Activated CD8-positive, alpha-beta memory T cell treated with anti-CD3 and anti-CD28 coated beads for 1 hour (primary cell): ENCODE measurements at places on chromosomes 11 and 22.

- no peak for DNase-seq
These were observed 6.9 kb downstream of the C11orf68 start for GRCh38 chr11:65911682-65912568.

GRCh38 chr11:30023074-30023473 lies 6.2 kb upstream of the KCNA4 start:
- no peak for DNase-seq

GRCh38 chr11:85266646-85267045 lies 360.5 kb downstream of the DLG2 start:
- no peak for DNase-seq

DNA sequence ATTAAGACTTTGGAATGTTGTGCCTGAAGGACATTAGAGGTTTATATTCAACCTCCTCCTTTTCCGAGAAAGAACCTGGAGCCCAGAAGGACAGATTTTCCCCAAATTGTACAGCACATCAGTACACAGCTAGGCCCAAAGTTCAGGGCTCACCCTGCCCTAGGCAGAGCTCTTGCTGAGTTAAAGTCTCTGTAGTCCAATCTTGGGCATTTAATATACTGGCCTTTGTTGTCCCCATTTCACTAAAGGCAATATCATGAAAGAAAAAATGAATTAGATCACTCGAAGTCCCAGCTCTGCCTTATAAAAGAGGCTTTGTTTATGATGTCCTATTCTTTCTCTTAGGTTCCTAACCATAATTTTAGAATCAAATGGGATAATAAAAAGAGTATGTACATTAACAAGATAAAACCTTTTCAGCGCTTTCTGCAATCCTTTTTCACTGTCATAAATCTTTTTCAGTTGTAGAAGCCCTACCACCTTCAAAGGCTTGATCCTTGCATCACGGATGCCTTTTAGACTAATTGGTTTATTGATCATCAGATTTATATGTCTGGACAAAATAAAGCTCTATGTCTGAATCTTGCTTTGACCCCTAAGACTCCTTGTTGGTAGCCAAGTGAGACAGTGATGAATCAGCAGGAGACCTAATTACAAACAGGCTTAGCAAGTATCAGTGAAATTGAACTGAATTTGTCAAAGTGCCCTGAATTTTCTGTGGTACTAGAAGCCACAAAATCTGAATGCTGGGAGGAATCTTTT lies 39.8 kb downstream of the RELT start:
- no peak for DNase-seq

- DNase-seq = no peak
These were observed 2.4 kb downstream of the MICAL2 start for GRCh38 chr11:12112750-12113149.

- peak; percentile 25 for DNase-seq
These were observed 8.7 kb downstream of the PRR5 start for GRCh38 chr22:44710474-44711240.

DNA sequence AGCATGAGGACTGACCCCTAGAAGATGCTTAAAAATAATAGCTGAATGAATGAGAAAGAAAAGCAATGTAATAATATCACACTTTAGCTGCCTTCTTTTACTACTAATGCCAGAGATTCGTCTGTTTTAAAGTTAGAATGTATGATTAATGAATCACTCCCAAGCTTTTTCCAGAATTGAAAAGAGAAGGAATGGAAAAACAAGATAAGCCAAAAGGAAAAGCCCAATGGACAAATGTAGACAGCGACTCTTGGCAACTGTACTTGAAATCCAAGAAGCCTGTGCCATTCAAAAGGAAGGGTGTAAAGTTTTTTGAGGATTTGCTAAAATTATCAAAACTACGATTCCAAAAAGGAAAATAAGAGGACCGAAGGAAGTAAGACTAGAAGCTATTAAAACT lies 40.8 kb upstream of the PAMR1 start:
- no peak for DNase-seq

- no peak for DNase-seq
These were observed 46.5 kb downstream of the TMEM123 start for GRCh38 chr11:102406099-102406498.

- DNase-seq = no peak
These were observed 976.3 kb upstream of the FAT3 start for GRCh38 chr11:91248199-91248807.

DNA sequence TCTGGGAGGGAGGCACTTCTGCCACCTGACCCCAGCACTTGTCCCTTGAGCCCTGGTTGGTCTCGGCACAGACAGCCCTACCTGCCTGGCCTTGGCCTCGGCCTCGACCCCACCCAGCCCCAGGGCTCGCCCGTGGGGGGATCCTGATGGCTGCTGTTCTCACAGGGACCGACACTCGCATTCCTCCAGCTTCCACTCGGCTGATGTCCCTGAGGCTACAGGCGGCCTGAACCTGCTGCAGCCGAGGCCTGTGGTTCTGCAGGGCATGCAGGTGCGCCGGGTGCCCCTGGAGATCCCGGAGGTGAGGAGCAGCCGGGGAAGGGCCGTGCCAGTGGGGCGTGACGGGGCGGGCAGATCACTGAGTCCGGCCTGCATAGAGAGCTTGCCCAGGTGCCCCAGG lies 5.1 kb downstream of the PCNX3 start:
- no peak for DNase-seq

DNA sequence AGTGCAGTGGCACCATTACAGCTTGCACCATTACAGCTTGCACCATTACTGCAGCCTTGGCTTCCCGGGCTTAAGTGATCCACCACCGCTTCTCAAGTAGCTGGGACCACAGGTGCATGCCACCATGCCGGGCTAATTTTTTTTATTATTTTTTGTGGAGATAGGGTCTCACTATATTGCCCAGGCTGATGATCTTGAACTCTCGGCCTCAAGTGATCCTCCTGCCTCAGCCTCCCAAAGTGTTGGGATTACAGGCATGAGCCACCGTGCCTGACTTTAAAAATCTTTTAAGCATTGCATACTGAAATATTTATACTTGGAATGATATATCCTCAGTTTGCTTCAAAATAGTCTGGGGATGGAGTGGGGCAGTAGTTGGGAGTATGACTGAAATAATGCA lies 10.4 kb downstream of the PAFAH1B2 start:
- DNase-seq = no peak

DNA sequence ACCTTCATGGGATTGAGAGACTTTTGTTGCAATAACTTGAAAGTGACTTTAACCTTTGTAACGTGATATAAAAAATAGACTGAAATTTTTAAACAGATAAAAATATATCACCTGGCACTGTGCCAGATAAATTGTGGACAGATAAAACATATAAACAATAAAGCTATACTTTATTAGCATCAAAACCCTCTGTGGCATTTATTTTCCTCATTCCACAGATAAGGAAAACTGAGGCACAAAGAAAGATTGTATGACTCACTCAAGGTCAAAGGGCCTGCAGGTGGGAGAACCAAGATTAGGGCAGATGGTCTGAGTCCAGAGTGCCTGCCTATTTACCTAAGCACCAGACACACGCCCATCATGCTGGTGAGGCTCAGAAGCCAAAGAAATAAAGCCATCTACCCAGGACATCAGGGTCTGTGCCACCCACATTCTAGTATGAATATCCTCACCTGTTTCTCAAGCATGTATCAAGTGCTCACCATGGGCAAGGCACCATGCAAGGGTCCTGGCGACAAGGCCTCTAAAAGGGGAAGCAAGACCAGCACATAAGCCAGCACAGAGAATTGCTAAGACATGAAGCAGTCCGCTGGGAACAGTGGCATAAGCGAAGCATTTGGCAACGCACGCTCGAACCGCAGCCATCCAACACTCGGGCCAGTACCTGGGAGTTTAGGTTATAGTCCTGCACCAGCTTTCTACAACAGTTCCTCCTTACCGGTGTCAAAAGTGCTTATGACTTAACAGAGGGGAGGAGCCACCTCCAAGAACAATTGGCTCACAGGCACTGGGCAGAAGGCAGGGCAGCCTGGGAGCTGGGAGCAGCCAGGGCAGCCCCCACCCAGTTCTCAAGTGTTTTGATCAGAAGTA lies 17.6 kb downstream of the MYH9 start:
- no peak for DNase-seq

- no peak for DNase-seq
These were observed 892.8 kb downstream of the NTM start for GRCh38 chr11:132263241-132263640.

DNA sequence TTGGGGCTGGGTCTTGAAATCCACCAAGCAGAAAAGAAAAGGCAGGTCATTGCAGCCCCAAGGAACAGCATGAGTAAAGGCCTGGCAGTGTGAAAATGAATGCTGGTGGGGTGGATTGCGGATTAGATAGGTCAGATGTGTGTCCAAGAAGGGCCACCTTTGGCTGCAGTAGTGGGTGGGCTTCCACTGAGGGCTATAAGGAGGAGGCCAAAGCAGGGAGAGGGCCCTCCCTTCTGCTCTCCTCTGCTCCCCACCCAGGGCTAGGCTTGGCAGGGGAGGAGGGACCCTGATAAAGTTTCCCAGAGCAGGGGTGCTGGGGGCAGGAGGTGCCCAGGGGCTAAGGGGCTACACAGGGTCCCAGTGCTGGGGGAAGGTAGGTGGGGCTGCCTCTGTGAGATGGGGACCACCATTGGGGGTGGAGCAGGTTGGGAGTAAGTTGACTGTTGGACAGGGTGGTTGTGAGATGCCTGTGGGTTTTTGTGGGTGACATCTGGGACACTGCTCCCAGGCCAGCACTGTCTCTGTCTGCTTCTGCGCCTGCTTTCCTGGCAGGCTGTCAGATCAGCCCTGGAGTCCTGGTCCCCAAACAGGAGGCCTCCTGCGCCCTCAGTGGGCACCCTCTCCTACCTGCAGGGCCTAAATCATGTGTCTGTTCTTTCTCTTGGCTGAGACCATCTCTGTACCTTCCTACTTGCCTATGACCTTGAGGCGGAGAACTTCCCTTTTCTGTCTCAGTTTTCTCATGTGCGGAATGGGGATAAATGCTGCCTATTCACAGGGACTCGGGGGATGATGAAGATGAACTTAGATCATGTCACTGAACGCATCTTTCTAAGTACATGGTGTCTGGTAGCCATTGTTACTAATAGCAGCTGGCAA lies 1.9 kb downstream of the CAPN5 start:
- no peak for DNase-seq

GRCh38 chr22:19290400-19291217 lies 910 bp downstream of the CLTCL1 start:
- DNase-seq = no peak

DNA sequence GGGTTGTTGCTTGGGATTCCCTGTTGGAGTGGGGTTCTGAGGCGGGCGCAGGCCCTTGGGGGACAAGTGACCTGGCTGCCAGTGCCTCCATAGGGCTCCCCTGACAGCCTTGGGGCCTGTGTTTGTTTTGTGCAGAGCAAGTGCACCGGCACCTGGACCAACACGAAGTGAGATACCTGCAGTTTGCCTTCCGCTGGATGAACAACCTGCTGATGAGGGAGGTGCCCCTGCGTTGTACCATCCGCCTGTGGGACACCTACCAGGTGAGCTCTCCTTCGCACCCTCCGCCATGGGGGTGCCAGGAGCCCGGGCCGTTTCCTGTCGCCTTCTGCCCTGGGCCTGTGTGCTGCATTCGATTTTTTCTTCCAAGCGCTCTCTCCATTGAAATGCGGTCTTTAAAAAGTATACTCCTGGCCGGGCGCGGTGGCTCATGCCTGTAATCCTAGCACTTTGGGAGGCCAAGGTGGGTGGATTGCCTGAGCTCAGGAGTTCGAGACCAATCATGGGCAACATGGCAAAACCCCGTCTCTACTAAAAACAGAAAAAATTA lies 274.6 kb downstream of the TBC1D22A start:
- DNase-seq = no peak
